ENCODE measurements at places on chromosomes 3 and 15.

DNA sequence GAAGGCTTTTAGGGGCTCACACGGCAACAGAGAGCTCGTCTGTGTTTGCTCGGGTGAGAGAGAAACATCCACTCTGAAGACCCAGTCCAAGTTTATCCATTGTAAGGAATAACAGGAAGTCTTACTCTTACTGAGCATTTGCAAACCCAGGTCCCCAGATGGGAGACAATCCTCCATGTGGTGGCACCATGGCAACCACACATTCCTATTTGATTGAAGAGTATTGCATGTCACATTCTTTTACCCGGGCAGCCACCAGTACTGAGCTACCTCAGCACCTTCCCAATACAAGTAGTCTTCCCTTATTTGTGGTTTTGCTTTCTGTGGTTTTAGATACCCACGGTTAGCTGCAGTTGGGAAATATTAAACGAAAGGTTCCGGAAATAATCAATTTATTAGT is 302.9 kb upstream of the RASGRP1 start:
- no peak for DNase-seq

GRCh38 chr15:68228971-68229385 is 550 bp downstream of the CLN6 start:
- no peak for DNase-seq

GRCh38 chr15:30953731-30954378 is 37.6 kb downstream of the MTMR10 start:
- no peak for DNase-seq

DNA sequence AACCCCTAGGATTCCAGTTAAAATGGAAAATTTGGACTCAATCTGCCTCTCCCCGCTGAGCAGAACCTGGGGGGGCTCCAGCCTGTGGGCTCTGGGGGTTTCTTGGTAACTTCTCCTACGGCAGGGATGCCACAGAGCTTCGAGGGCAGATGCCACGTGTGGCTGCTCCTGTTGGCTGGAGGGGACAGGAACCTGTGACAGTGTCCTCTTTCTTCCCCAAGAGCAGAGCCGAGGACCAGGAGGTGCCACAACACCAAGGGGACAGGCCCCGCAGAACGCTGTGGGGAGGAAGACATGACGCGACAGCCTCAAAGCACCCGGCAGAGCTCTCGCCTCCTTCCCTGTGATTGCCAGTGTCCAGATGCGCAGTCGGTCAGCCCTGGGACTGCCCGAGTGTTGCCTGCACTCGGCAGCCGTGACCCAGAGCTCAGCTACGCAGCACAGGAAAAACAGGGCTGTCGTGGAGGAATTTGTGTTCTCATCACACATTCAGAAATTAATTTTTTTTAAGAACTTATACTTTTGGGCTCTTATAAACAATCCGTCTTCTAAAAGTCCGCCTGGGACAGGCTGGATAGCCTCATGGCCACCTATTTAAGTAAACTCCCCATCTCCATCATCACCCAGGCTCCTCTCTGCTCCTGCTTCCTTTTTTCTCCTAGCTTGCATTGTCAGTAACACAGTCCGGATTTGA is 131.9 kb upstream of the MEF2A start:
- no peak for DNase-seq

DNA sequence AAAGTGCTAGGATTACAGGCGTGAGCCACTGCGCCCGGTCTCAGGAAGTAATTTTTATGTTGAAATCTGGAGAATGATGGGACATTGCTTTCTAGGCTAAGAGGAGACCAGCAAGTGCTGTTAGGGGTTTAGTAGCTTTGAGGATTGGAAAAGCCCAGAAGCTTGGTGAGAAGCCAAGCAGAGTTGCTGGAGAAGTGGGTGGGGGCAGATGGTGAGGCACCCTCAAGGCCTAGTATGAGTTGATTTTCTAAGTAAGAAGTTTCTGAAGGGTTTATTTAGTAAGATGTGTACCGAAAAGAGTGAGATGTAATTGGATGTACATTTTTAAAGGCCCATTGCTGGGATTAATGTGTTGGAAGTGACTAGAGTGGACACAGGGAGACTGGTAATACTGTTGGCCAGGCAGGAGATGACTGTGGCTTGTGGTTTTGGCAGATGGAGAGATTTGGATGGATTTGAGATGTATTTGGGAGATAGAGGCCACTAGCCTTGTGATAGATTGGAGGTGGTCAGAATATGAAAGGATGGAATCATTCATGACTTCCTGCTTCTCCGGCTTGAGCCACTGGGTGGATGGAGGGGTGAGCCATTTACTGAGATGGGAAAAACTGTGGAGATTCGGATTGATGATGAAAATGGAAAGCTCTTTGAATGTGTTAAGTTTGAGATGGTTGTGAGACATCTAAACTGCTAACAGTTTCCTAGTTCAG is 2.3 kb downstream of the LRRC28 start:
- no peak for DNase-seq

DNA sequence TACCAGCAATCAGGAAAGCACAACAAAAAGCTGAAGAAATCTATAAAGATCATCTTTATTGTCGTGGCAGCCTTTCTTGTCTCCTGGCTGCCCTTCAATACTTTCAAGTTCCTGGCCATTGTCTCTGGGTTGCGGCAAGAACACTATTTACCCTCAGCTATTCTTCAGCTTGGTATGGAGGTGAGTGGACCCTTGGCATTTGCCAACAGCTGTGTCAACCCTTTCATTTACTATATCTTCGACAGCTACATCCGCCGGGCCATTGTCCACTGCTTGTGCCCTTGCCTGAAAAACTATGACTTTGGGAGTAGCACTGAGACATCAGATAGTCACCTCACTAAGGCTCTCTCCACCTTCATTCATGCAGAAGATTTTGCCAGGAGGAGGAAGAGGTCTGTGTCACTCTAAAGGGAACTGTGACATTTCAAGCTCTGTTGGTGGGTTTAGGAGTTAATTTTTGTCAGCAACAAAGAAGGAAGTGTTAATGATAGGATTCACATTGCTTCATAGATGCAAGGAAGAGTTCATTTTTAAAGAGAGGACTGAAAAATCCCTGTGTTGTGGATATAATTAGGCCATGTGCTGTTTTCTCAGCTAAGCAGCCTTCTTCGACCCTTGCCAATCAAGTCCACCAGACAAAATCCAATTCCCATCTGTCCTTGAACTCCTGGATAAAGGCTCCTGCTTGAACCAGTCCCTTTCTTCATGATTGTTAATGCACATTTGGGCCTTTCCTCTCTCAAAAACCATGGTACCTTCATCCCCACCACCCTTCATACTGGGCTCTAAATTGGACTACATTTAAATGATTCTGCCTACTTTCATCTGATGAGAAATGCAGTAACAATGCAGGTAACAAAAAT is 1.2 kb downstream of the GPR15 start:
- no peak for DNase-seq

DNA sequence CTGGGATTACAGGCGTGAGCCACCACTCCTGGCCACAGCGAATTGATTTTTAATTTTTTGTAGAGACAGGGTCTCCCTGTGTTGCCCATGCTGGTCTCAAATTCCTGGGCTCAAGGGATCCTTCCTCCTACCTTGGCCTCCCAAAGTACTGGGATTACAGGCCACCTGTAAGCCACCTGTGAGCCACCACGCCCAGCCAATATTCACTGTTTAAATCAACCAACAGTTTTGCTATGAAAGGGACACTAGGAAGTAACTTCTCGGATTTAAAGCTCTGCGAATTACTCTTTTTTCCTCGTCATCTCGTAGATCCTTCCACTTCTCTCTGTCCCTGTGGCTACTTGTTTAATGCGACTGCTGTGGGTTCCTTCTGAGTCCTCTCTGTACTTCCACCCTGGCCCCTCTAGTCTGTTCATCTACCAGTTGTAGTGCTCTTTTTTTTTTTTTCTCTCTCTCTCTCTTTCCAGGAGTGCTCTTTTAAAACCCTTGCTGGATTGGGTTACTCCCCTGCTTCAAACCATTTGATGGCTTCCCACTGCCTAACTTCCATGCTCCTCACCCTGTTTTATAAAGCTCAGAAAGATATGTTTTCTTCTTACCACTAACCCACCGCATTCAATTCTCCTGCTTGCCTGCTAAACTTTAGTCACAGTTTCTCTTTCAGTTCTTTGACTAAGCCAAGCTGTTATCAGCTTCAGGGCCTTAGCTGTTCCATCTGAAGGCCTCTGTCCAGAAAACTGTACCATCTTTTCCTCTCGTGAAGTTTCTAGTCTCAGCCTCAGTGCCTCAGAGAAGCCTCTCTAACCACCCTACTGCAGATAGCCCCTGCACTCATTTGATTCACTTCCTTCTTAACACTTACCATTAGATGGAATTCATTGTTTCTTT is 12.4 kb downstream of the RTF1 start:
- no peak for DNase-seq

DNA sequence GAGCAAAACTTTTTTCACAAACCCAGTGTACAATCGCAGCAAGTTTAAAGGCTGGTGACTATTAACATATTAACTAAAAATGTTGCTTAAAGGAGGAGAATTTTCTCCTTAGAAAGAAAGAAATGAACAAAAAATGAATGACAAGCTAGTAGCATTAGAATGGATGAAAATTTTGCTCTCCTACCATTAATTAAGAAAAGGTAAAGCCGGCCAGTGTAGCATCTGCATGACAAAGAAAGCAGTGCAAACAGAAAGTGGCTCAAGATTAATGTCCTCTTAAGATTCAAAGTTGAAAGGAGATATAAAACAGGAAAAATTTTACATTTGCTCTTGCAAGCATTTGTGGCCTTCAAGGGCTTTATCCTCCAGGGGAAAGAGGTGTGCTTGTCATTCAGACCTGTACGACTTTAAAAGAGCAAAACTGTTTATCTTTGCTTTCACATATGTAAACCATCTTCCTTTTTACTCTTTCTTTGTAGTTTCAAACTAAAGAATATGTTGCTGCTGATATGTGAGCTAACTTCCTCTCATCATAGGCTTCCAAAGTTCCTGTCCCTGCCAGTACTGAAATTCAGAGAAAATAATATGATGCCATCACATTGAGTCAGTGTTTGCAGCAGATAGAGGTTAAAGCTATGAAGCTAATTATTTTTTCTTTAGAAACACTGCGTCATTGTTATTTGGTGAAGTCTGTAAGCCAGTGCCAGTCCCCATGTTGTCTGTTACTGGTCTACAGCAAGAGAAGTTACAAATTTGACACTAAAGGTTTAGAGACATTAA is 439.1 kb upstream of the GRM7 start:
- no peak for DNase-seq
